ENCODE measurements at places on chromosomes 11 and 22. TPM values are rescaled to one million over a fixed set of nuclear protein-coding genes. Genes with fewer than 3 reads are reported as not detected.

C22orf31 gene
- not detected for total RNA-seq

PNPLA5 gene
- total RNA-seq: not detected

ZBTB16 gene
- total RNA-seq: 0.16 TPM

TNNI2 gene
- total RNA-seq: not detected

MPZL2 gene
- total RNA-seq: 0.12 TPM

LRRC56 gene
- 0.65 TPM for total RNA-seq

SLC15A3 gene
- total RNA-seq: 27.3 TPM

TEF gene
- 18.8 TPM for total RNA-seq

CCDC157 gene
- total RNA-seq: 4.1 TPM

CDC42BPG gene
- total RNA-seq: 0.32 TPM

MPPED1 gene
- not detected for total RNA-seq

MRGPRX4 gene
- not detected for total RNA-seq

GRAP2 gene
- total RNA-seq: not detected

GLYATL2 gene
- 2.8 TPM for total RNA-seq

PAMR1 gene
- total RNA-seq: 40.1 TPM

KCNC1 gene
- total RNA-seq: 0.16 TPM

C11orf42 gene
- total RNA-seq: not detected

SYNGR1 gene
- 12.2 TPM for total RNA-seq

MEI1 gene
- total RNA-seq: 0.73 TPM

LMO1 gene
- not detected for total RNA-seq

C22orf23 gene
- 0.65 TPM for total RNA-seq

USH1C gene
- not detected for total RNA-seq

TTLL8 gene
- not detected for total RNA-seq

C11orf16 gene
- not detected for total RNA-seq

PIH1D2 gene
- 3.9 TPM for total RNA-seq

HBE1 gene
- total RNA-seq: not detected

ALKBH3 gene
- total RNA-seq: 37.2 TPM

DEPDC7 gene
- total RNA-seq: 12.2 TPM

GGTLC3 gene
- not detected for total RNA-seq

C11orf65 gene
- 1.5 TPM for total RNA-seq

Measured in hair follicle dermal papilla cell (primary cell).